ENCODE measurements at places on chromosomes 13 and 19. TPM values are rescaled to one million over a fixed set of nuclear protein-coding genes. Genes with fewer than 3 reads are reported as not detected.

The KLK12 gene
- total RNA-seq = not detected

DNA sequence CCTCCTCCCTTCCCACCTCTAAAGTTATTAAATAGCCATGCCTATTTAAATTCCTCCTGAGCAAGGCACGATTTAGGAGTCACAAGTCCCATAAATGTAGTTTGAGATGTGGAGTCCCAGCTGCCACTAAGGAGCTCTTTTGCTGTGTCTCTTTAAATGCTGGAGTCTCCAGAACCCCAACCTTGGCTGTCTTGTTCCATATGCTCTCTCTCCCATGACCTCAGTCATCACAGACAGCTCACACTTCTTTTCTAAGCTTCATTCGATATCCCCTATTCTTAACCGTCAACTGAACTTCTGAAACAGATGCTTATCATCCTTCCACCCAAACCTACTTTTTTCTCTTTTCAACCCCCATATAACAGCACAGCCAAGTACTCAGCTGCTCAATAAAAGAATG is 197.1 kb downstream of the VWA8 start:
- no peak overlapping the region for H3K27ac ChIP-seq
- no peak overlapping the region for H3K4me3 ChIP-seq
- peaks cover 13% of the 10 kb centered on the region for H3K36me3 ChIP-seq
- no peaks in the 10 kb centered on the region for H3K27me3 ChIP-seq

The ZNF709 gene
- total RNA-seq = 4.8 TPM

DNA sequence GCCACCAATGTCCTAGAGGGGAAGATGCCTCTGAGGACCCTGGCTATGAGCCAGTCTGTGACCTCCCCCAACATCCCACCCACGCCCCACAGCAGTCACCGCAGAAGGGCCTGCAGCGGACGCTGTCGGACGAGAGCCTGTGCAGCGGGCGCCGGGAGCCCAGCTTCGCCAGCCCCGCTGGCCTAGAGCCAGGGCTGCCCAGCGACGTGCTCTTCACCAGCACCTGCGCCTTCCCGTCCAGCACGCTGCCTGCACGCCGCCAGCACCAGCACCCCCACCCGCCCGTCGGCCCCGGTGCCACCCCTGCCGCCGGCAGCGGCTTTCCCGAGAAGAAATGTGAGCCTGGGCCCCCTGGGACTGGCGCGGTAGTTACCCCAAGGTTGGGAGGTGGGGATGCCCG is 30.6 kb downstream of the DPF1 start:
- H3K27ac ChIP-seq = no peak overlapping the region
- no peaks in the 10 kb centered on the region for H3K27me3 ChIP-seq
- no peak overlapping the region for H3K4me3 ChIP-seq
- peaks cover 7% of the 10 kb centered on the region for H3K36me3 ChIP-seq

The CEACAM7 gene
- not detected for total RNA-seq

The NLRP9 gene
- not detected for total RNA-seq

The ZNF285 gene
- total RNA-seq = 2.2 TPM

GRCh38 chr13:46489586-46490023 is 63.4 kb upstream of the LRCH1 start:
- DNase-seq = no peak
- H3K27ac ChIP-seq = no peak overlapping the region
- H3K4me1 ChIP-seq = no peaks in the 10 kb centered on the region
- H3K27me3 ChIP-seq = peaks cover 7% of the 10 kb centered on the region

- no peak overlapping the region for H3K4me3 ChIP-seq
- peaks cover 2% of the 10 kb centered on the region for H3K36me3 ChIP-seq
- no peaks in the 10 kb centered on the region for H3K27me3 ChIP-seq
- no peak for DNase-seq
- H3K4me1 ChIP-seq = no peaks in the 10 kb centered on the region
- H3K27ac ChIP-seq = no peak overlapping the region
These were observed 163.9 kb downstream of the TEX29 start for GRCh38 chr13:111484141-111484925.
